ENCODE measurements at places on chromosomes 4 and X. TPM values are rescaled to one million over a fixed set of nuclear protein-coding genes. Genes with fewer than 3 reads are reported as not detected.

- no peak for DNase-seq
- H3K4me1 ChIP-seq = no peaks in the 10 kb centered on the region
- no peaks in the 10 kb centered on the region for H3K27me3 ChIP-seq
- H3K27ac ChIP-seq = no peak overlapping the region
- H3K4me3 ChIP-seq = no peak overlapping the region
These were observed 168.8 kb upstream of the FAM47A start for GRCh38 chrX:34300871-34301270.

Gene RAB41
- not detected for total RNA-seq

Gene RASGEF1B
- 16.4 TPM for total RNA-seq

- H3K36me3 ChIP-seq = no peaks in the 10 kb centered on the region
- no peak overlapping the region for H3K4me3 ChIP-seq
- H3K27ac ChIP-seq = no peak overlapping the region
- DNase-seq = no peak
- H3K4me1 ChIP-seq = no peaks in the 10 kb centered on the region
- H3K27me3 ChIP-seq = no peaks in the 10 kb centered on the region
These were observed 1.1 kb upstream of the ARMCX4 start for GRCh38 chrX:101484135-101484534.

Gene UNC5C
- total RNA-seq = 6.2 TPM

GRCh38 chr4:113270520-113271319, 221.3 kb downstream of the ANK2 start:
- no peaks in the 10 kb centered on the region for H3K27me3 ChIP-seq
- H3K4me1 ChIP-seq = no peaks in the 10 kb centered on the region
- H3K27ac ChIP-seq = no peak overlapping the region
- no peaks in the 10 kb centered on the region for H3K36me3 ChIP-seq
- DNase-seq = no peak

Gene PPP4R3C
- total RNA-seq = not detected

Gene MSX1
- 5.4 TPM for total RNA-seq

GRCh38 chrX:67351411-67351810, 192.4 kb upstream of the AR start:
- DNase-seq = no peak
- H3K27me3 ChIP-seq = no peaks in the 10 kb centered on the region
- H3K4me1 ChIP-seq = no peaks in the 10 kb centered on the region
- no peak overlapping the region for H3K27ac ChIP-seq
- H3K36me3 ChIP-seq = no peaks in the 10 kb centered on the region

GRCh38 chrX:136193771-136194170, 46.4 kb downstream of the FHL1 start:
- no peak overlapping the region for H3K4me3 ChIP-seq
- H3K36me3 ChIP-seq = no peaks in the 10 kb centered on the region
- no peaks in the 10 kb centered on the region for H3K4me1 ChIP-seq
- no peaks in the 10 kb centered on the region for H3K27me3 ChIP-seq
- DNase-seq = no peak

DNA sequence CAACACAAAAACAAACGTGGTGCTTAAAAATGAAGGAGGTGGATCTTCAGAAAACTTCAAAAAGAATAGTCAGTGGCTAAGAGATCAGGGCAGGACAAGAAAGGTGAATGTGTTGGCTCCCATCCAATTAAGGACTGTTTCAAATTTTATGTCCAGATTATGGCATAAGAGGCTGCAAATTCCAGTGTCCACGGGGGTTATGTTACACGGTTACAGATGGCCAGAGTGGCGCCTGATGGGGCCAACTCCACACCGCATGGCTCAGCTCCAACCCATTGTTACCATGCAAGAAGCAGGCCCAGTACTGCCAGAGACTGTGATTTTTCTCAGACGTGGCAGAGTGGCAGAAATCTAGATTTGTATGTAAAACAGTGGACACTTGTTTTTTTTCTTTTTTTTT, 168.4 kb upstream of the TENM3 start:
- no peak for DNase-seq
- no peak overlapping the region for H3K27ac ChIP-seq
- H3K4me1 ChIP-seq = no peaks in the 10 kb centered on the region
- H3K4me3 ChIP-seq = no peak overlapping the region

All from breast epithelium (tissue), 4 donors.